NCI-H1930 (cell line): ENCODE measurements at places on chromosomes 5 and 9.
A peak's percentile ranks its signal among the peaks of the same experiment; 100 is the strongest.

DNA sequence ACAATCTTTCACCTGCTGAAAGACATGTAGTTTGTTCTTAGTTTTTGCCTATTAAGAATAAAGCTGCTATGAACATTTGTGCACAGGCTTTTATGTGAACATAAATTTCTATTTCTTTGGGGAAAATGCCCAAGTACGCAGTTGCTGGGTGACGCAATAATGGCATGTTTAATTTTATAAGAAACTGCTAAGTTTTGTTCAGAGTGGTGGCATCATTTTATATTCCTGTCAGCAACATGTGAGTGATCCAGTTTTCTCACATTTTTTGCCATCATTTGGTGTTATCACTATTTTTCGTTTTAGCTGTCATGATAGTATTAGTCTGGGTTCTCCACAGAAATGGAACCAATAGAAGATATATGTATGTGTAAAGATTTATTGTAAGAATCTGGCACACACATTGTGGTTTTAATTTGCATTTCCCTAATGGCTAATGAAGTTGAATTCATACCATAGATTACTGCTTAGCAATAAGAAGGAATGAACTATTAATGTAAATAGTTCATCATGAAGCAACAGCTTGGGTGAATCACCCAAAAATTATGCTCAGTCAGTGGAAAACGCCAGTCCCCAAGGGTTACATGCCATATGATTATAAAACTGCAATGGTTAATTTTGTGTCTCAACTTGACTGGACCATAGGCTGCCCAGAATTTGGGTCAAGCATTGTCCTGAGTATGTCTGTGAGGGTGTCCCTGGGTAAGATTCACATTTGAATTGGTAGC is 358.6 kb downstream of the MSX2 start:
- DNase-seq: no peak

DNA sequence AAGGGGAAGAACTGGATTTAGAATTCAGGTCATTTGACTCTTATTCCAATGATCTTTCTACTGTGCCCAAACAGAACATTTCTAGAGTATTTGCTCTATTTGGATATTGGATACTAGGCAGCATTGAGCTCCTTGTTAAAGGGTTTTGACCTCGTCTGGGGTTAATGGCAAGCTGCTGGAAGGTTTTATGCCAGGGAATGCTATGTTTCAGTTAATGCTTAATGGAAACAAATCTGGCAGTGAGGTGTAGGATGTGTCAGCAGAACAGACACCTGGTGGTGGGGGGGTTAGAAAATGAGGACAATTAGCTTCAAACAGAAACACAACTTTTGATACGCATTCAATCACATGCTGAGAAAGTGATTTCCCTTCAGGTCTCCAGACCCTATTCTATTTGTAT is 51.5 kb downstream of the AGXT2 start:
- no peak for DNase-seq

GRCh38 chr9:116569111-116569510 is 118.0 kb upstream of the TRIM32 start:
- no peak for DNase-seq

GRCh38 chr5:159263569-159263905 is 447 bp downstream of the UBLCP1 start:
- no peak for DNase-seq

GRCh38 chr5:173138707-173139106 is 5.6 kb upstream of the BNIP1 start:
- DNase-seq: no peak

- no peak for DNase-seq
Measured at GRCh38 chr5:151708126-151708525, 21.4 kb upstream of the SPARC start.

DNA sequence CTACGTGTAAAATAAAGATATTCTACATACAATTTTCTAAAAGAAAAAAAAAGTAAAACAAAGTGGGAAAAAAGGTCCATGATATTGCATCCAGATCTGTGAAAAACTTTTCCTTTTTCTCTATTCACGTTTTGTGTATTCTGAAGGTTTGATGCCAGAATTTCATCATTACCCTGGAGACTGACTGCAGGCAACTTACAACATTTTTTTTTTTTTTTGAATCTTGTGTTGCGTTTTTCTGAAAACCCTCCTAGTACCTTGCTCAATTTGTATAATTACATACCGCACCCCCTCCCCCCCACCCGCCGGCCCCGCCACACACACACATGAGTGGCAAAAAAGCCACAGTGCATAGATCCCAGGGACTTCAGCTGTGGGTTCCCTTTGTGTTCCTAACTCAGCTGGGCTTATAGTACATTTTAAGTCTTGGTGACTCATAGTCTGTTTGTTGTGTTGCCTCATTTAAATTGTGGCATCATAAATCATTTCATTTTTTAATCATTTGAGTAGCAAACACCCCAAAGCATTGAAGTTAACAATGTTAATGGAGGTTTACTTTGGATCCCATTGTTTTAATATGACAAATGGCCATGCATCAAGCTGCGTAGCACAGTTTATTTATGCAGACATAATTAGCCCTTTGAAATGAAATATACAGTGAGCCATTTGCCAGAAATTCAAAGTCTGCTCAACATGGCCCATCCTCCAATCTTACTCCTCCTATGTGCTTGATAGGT is 36.0 kb downstream of the PRDM6 start:
- no peak for DNase-seq

- DNase-seq: no peak
Measured at GRCh38 chr5:10372726-10373709, 19.5 kb downstream of the MARCHF6 start.

- DNase-seq: no peak
Measured at GRCh38 chr5:93580927-93581445, at the start of gene NR2F1-AS1. TSS of gene NR2F1-AS1 (minus strand) at chr5:93581219.

- no peak for DNase-seq
Measured at GRCh38 chr9:34591917-34592866, 2.7 kb upstream of the CNTFR start.

DNA sequence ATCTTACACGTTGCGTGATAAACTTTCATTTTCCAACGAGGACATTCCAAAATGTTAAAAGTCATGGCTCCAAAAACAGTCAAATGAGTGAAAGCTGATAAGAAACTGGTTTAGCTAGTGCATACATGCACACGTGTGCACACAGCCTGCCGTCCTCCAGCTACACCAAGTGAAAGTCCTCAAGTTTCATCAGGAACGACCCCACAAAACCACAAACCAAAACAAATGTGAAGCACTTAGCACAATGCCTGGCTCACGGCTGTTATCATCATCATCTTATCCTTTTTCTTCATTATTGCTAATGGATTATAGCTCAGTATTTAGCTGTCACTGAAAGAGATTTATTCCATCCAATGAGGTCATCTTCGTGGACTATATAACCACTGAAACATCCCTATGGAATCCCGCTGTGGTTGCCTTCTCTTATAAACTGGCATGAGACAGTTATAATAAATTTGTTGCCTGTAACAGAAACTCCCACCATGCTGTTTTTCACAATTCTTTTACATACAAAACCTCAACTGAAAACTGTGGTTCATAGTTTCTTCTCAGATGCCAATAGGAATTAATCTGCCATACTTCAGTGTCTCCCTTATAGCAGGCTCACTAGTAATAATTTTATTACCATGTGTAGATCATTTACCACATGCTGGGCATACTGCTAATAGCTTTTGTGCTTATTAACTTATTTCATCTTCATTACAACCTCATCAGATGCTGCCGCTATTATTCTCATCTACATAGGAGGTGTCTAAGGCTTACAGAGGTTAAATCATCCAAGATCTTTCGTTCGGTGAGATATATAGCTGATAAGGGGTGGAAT is 56.1 kb downstream of the SAXO1 start:
- no peak for DNase-seq

GRCh38 chr5:170302653-170303501 is 5.3 kb upstream of the LCP2 start:
- no peak for DNase-seq

DNA sequence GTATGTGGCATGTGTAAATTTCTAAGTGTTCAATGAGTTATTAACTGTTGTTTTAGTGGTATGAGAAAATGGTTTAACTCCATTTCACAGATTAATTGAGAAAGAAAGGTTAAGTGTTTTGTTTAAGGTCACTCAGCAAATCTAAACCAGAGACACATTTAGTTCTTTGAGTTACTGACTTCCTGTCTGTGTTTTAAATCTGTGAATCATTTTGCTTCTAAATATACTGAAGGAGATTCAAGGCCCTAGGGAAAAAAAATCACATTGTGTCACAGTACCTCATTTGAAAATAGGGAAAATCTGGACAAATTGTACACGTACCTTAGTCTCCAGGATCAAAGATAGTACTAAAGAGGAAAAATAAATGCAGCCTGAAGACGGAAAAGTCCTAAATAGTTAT is 368.2 kb downstream of the TMEM161B start:
- DNase-seq: no peak

DNA sequence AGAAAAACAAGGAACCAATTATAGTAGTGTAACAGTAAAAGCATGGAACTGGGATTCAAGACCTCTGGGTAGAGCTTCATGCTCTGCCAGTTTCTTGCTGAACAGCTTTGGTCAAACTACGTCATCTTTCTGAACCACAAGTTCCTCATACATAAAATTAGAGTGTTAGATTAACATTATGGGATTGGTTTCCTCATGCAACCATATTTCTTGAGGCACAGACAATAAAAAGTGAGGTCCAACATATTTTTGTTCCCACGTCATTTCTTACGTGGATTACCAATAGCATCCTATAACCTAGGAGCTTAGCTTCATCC is 354.8 kb downstream of the TMEM232 start:
- DNase-seq: no peak

DNA sequence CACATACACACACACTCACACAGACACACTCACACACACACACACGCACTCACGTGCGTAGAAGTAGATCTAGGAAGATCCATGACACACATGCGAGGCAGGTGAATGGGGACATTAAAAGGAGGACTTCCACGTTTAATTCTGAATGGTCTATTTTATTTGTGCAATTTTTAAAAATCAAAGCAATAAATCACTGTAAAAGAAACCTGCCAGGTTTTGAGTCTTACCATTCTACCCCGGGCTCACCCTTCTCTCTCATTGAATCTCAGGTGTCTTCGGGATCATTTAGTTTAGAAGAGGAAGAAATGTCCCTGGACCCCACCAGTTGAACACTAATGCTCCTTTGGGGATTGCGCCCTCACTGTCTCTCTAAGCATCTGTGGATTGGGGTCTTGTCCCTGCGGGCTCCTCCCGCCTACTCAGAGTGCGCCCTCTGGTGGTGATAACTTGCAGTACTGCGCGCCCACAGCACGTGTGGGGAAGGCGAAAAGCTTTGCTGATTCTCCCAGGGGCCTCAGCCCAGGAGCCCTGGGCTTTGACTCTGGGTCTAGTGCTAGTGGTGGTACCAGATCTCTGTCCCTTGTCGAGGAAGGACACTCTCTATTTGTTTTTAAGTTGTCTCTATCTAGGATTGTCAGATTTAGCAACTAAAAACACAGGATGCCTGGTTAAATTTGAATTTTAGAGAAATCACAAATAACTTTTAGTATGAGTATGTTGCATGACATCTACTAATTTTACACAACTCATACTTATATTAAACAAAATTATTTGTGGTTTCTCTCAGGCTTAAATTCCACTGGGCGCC is 34.8 kb downstream of the BOD1 start:
- DNase-seq: peak; percentile 30

DNA sequence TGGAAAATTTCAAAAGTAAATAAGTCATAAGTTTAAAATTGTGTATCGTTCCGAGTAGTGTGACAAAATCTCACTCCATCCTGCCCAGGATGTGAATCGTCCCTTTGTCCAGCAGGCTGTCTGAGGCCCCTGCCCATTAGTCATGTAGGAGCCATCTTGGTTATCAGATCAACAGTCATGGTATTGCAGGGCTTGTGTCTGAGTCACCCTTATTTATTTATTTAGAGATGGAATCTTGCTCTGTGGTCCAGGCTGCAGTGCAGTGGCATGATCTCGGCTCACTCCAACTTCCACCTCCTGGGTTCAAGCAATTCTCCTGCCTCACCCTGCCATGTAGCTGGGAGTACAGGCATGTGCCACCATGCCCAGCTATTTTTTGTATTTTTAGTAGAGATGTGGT is 30.2 kb downstream of the ITGA2 start:
- DNase-seq: no peak

- DNase-seq: no peak
Measured at GRCh38 chr9:128683340-128684064, 5.5 kb upstream of the SET start.

GRCh38 chr9:121499427-121500164 is at the start of gene GGTA1:
TSS of gene GGTA1 (minus strand) at chr9:121499844. CDS start at chr9:121467922, 31,922 bp downstream.
- no peak for DNase-seq

GRCh38 chr9:113375057-113376023 is 1.4 kb downstream of the HDHD3 start:
- DNase-seq: no peak

DNA sequence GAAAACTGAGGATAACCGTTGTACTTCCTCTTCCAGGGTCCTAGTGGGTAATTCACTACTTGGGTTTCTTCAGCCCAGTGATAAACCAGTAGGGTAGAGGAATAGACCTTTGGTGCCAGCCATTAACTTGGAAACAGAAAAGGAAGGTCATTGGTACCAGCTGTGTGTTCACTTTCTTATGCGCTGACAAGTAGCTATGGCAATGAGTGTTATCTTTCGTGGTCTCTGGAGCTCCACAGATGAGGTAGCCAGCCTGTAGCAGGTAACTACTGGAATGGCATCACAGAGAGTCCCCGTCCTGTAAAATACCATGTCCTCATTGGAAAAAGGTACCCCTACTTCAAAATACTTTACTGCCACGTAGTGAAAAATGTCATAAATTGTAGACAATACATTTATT is 2.3 kb downstream of the UHRF2 start:
- DNase-seq: no peak

DNA sequence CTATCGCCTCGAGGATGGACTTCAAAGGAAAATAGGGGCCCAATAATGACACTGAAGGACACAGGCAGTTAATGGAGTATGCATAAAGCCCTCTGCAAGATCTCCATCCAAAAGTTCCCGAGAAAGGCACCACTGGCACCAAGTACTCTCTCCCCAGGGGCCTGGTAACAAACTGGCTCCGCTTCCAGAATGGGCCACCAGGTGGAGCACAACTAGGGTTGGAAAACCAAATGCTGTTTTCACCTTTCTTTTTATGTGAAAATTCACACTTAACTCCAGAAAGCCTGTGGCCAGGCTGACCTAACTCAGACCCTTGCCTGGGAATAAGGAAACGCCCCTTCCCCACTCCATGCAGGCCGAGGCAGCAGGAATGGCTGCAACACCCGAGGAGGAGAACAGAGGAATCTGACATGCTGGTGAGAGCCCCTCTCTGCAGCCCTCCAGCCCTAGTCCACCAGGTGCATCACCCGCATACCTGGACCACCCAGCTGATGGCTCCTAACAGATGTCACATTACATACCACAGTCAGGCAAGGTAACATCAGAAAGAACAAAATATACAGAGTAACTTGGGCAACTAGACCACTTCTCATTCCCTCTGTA is 42.8 kb downstream of the CAMSAP1 start:
- DNase-seq: peak; percentile 15

- no peak for DNase-seq
Measured at GRCh38 chr5:35138232-35138631, 90.5 kb upstream of the AGXT2 start.

DNA sequence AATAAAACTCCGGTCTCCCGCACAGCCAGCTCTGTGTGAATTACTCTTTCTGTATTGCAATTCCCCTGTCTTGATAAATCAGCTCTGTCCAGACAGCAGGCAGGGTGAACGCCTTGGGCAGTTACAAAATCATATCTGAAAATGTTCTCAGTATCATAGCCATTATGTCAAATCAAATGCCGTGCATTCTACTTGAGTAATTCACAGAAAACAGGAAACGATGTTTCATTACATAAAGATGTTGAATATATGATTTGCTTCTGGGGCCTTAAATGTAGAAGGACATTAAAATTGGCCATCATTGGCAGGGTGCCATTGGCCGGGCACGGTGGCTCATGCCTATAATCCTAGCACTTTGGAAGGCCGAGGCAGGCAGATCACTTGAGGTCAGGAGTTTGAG is 8.5 kb downstream of the POLR3G start:
- DNase-seq: no peak

- DNase-seq: no peak
Measured at GRCh38 chr9:2962471-2963172, 118.7 kb upstream of the PUM3 start.
